ENCODE measurements at places on chromosomes 13 and 19.

- DNase-seq, result no peak
Observed at GRCh38 chr19:288911-289310, 2.3 kb downstream of the PLPP2 start.

- DNase-seq, result no peak
Observed at GRCh38 chr19:7701654-7702457, at the start of gene FCER2. Gene FCER2 (minus strand): TSS chr19:7702131. CDS start chr19:7699760, 2,371 bp downstream.

GRCh38 chr13:27854606-27855005 is 62.3 kb downstream of the GSX1 start:
- DNase-seq, result no peak

DNA sequence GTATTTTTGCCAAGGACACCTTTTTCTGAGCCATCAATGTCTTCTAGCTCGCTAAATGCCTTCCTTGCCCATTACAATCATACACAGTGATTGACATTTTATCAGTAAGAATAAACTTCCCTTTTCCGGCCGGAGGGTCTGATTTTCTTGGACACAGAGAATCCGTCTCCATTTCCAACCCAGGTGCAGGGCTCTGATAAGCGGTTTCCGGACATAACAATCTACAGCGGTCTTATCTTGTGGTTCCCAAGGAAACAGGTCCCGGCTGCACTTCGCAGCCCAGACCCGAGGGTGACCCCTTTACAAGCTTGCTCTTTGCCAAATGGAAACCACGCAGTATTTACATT is 5.1 kb upstream of the ZNF77 start:
- DNase-seq, result no peak

- no peak for DNase-seq
Observed at GRCh38 chr19:6198896-6199239, 63.4 kb downstream of the ACSBG2 start.

- DNase-seq, result no peak
Observed at GRCh38 chr13:87538366-87539052, 132.7 kb upstream of the SLITRK5 start.

All from T1000 (cell line).